NCI-H1694 (cell line): ENCODE measurements at places on chromosomes 5 and 9.
A peak's percentile ranks its signal among the peaks of the same experiment; 100 is the strongest.

GRCh38 chr9:34714007-34714406 lies 4.1 kb upstream of the CCL21 start:
- no peak for DNase-seq

GRCh38 chr5:52856564-52856963 lies 68.8 kb downstream of the ITGA1 start:
- DNase-seq = no peak

GRCh38 chr5:14521748-14522147 lies 59.8 kb upstream of the OTULINL start:
- DNase-seq = no peak

GRCh38 chr5:139147483-139148087 lies 50.6 kb downstream of the SIL1 start:
- DNase-seq = no peak

DNA sequence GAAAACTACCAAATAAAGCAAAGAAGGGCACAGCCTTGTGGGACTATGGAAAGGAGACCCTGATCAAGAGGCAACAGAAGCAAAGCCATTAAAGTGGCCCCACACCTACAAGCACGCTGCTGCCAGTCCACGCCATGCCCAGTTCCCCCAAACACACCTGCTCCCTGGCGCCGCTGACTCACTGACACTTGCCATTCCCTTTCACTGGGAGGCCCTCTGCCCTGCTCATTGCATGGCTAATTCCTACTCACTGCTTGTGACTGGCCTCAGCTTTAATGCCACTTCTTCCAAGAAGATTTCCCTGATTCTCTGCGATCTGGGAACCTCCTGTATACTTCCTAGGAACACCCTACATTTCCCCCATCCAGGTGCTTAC lies 71.2 kb upstream of the TAF1L start:
- DNase-seq = no peak

GRCh38 chr9:78407636-78408312 lies 110.8 kb downstream of the PSAT1 start:
- DNase-seq = no peak

DNA sequence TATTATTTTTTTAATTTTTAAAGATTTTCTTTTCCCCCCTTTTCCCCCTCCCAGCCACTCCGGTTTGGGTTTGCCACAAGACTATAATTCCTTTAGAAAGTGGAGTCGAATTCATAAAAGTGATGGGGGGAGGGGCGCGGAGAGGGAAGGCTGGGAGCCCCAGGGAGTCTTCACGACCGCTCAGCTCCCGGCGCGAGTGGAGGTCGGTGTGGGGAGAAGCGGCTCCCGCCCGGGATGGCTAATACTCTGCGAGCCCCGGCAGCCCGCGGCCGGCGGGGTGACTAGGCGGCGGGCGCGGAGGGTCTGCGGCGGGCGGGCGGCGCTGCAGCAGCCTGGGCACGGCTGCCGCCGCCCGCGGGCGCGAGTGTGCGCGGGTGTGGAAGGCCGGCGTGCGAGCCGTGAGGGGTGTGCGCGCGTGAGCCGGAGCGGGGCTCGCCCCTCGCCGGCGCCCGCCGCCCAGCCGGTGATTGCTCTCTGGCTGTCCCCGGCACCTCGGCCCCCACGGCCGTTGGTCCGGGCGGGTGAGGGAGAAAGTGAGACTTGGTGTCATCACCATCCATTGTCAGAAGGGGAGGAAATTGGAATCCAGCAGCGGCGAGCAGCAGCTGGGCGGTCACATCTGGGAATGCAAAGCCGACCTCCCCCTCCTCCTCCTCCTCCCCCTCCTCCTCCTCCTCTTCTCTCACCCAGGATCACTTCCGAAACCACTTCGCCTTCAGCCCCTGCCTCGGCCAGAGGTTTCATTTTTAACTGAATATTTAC lies at the start of gene PARP8:
PARP8 (plus strand) TSS at position 377 of the 762 bp plus-strand sequence. CDS start 459 bp downstream, outside the sequence.
- DNase-seq = no peak

DNA sequence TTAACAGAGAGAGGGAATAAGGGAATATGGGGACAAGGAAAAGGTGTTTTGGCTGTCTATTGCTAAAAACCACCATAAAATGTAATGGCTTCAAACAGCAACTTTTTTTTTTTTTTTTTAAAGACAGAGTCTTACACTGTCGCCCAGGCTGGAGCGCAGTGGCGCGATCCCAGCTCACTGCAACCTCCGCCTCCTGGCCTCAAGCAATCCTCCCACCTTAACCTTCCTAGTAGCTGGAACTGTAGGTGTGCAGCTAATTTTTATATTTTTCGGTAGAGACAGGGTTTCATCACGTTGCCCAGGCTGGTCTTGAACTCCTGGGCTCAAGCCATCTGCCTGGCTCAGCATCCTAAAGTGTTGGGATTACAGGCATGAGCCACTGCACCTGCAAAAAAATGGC lies 4.3 kb upstream of the SPATA24 start:
- no peak for DNase-seq

DNA sequence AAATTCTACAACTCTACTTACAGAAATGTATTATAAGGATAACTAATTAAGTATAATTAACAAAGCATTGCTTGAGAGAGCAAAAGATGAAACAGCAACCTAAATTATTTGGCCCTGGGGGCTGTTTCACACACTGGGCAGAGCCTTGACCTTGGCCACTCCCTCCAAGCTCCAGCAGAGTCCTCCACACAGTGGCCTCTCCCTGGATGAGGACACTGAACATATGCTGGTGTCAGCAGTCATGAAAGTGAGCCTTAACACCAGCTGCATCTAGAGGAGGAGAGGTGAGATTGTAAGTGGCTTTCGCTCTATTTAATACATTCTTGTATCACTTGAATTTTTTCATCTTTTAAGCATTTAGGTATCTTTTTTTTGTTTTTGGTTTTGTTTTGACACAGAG lies 23.3 kb upstream of the ZDHHC12 start:
- no peak for DNase-seq

- DNase-seq = no peak
Measured at GRCh38 chr5:172424111-172424490, 30.2 kb downstream of the SH3PXD2B start.

DNA sequence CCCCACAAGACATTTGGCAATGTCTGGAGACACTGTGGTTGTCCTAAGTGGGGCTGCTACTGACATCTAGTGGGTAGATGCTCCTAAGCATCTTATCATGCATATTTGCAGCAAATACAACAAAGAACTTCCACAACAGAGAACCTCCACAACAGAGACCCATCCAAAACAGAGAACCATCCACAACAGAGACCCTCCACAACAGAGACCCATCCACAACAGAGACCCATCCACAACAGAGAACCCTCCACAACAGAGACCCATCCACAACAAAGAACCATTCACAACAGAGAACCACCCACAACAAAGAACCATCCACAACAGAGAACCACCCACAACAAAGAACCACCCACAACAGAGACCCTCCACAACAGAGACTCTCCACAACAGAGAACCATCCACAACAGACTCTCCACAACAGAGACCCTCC lies 32.8 kb downstream of the ARPC5L start:
- DNase-seq = no peak

DNA sequence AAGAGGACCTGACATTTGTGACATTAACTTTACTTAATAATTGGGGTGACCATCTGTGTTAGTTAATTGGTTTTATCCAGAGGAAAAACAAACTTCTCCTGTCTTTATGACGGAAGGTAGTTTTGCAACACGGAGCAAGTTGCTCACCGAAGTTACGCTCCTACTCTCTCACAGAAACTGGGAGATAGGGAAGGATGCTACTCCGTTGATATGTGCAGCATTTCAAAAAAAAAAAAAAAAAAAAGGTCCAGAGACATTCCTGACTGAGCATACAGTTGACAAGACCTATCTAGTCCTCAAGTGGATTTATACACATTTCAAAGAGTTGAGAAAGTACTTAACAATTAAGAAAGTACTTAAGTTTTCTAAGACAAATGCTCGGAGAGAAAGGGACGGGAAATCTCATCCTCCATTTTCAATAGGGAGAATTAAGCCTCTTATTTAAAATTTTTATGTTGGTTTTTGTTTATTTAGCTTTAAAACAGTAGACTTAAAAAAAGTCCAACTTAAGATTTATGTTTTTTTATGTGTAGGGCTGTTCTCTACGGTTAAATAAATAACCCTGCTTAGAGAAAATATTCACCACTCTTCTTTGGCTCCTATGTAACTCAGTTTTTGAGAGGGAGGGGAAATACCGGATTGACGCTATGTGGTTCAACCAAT lies 455 bp upstream of the FER start:
- DNase-seq = no peak

DNA sequence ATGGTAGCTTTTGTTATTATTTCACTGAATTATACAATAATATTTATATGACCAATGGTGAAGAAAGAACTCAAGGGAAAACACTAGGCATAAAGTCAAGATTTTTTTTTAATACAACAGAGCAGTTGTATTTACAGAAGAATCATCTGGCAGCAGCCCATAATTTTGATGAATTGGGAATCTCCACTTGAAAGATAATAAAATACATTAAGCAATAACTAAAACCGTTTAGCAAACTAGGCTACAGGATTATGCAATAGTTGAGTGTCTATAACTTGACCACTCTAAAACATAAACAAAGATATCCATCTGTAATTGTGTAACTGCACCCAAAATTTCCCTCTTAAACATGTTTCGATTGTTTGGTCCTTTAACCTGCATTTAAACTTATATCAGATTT lies 80.8 kb downstream of the SNCAIP start:
- DNase-seq = no peak

- DNase-seq = no peak
Measured at GRCh38 chr9:134607971-134608370, 33.6 kb upstream of the COL5A1 start.

DNA sequence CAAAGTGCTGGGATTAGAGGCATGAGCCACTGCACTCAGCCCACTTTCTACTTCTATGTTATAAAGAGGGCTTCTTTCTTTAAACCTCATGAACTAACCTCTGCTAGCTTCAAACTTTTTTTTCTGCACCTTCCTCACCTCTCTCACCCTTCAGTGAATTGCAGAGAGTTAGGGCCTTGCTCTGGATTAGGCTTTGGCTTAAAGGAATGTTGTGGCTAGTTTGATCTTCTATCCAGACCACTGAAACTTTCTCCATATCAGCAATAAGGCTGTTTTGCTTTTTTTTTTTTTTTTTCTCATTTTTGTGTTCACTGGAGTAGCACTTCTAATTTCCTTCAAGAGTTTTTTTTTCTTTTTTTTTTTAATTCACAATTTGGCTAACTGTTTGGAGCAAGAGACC lies 216.4 kb upstream of the MAP3K1 start:
- no peak for DNase-seq

DNA sequence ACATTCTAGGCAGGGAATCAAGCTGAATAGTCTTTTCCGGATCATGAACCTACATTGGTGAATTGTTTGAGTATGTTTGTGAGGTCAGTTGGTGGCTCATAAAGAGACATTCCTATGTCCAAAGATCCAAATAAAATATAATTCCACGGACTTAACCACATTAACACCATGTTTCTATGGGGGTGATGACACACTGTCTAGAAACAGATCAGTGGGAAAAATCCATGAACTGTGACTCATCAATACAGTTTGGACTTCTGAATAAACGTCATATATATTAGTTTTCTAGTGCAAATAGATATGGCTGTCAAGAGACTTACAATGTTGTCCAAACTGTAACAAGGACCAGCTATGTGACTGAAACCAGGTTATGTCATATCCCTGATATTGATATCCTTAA lies 509.9 kb upstream of the TYRP1 start:
- no peak for DNase-seq

DNA sequence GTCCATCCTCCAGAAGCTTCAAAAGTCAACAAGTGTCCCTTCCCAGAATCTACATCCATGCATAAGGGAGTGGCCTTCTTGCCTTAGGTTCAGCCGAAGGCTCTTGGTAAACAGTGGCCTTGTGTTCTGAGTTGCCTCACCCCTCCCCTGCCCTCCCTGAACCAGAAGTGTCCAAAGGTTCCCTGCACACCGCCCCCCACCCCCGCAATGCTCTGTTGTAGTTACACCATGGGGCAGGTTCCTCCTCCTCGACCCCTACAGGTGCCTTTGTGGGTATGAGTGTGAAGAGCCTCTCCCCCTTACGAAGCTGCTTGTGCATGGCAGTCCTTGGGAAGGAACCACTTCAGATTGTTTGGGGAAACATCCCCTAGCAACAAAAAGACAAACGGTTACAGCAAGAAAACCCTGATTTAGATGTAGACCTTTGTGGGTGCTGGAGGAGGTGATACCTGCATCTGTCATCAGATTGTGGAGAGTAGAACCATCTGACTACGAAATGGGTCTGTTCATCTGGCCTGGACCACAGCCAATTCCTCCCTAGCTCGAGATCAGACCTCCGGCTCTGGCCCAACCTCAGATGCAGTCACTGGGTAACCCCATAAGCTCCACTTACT lies 7.1 kb downstream of the SPACA9 start:
- no peak for DNase-seq

GRCh38 chr5:127820910-127821553 lies 117.8 kb downstream of the CCDC192 start:
- DNase-seq = no peak

- peak; percentile 67 for DNase-seq
Measured at GRCh38 chr9:95138474-95138873, 179.0 kb downstream of the FANCC start.

- DNase-seq = no peak
Measured at GRCh38 chr9:2758162-2758897, 41.0 kb downstream of the KCNV2 start.

- DNase-seq = no peak
Measured at GRCh38 chr5:2203774-2204173, 321.0 kb upstream of the IRX4 start.

- no peak for DNase-seq
Measured at GRCh38 chr9:96014078-96014477, 138.6 kb downstream of the ERCC6L2 start.
